ENCODE measurements at places on chromosomes 5 and 9. TPM values are rescaled to one million over a fixed set of nuclear protein-coding genes. Genes with fewer than 3 reads are reported as not detected.

DNA sequence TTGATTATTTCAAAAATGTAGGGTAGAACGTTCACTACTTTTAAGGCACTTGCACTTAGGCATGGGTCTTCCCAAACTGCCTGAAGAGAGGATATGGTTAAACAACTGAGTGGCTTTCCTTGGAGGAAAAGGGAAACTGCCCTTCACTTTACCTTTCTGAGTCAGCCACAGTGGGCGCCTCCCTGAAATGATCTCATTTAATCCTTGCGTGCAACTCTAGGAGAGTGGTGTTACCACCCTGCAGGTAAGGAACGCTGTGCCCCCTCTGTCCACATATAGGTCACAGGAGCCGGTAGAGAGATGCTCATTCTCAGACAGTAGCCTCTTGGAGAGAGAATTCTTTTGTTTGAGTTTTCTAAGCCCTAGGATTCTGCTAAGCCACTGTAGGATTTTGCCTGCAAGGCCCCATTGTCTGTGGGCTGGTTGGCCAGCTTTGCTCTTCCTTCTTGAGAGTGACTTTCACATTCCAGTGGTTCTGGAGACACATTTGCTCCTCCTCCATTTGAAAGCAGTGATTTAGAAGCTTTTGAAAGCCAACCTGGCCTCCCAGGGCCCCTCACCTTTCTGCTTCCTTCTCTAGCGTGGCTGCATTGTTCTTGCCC is 110.3 kb upstream of the CTSL start:
- ATAC-seq: no peak

- no peak for ATAC-seq
Observed at GRCh38 chr5:172147857-172148256, 40.2 kb downstream of the STK10 start.

LHFPL2 gene
- total RNA-seq: 0.05 TPM

FBP2 gene
- total RNA-seq: not detected

TMEM232 gene
- 0.87 TPM for total RNA-seq

GRCh38 chr5:86465052-86465838 is 152.5 kb upstream of the COX7C start:
- no peak for ATAC-seq

- ATAC-seq: peak; percentile 40
Observed at GRCh38 chr9:104927216-104927911, 591 bp downstream of the ABCA1 start.

ADRB2 gene
- total RNA-seq: 0.74 TPM

PRR16 gene
- total RNA-seq: not detected

AGXT2 gene
- not detected for total RNA-seq
